ENCODE measurements at places on chromosomes 11 and 22.

DNA sequence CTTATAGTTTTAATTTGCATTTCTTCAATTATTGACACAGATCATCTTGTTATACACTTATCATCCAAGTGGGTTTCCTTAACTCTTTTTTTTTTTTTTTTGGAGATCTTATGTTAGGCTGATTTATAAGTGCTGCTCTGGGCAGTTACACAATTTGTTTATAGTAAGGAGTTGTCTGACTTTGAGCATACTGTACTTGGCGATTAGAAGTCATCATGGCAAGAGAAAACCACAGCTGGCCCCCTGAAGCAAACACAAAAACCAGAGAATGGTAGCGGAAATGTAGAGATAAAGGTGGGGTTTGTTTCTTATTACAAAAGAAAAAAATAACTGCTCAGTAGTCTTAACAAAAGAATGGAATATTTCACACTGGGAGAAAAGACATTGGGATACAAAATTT is 292.6 kb downstream of the SWAP70 start:
- no peak for DNase-seq

GRCh38 chr11:26828288-26828687 is 106.4 kb upstream of the SLC5A12 start:
- no peak for DNase-seq

- no peak for DNase-seq
These were observed 19.5 kb upstream of the TAB1 start for GRCh38 chr22:39379756-39380730.

DNA sequence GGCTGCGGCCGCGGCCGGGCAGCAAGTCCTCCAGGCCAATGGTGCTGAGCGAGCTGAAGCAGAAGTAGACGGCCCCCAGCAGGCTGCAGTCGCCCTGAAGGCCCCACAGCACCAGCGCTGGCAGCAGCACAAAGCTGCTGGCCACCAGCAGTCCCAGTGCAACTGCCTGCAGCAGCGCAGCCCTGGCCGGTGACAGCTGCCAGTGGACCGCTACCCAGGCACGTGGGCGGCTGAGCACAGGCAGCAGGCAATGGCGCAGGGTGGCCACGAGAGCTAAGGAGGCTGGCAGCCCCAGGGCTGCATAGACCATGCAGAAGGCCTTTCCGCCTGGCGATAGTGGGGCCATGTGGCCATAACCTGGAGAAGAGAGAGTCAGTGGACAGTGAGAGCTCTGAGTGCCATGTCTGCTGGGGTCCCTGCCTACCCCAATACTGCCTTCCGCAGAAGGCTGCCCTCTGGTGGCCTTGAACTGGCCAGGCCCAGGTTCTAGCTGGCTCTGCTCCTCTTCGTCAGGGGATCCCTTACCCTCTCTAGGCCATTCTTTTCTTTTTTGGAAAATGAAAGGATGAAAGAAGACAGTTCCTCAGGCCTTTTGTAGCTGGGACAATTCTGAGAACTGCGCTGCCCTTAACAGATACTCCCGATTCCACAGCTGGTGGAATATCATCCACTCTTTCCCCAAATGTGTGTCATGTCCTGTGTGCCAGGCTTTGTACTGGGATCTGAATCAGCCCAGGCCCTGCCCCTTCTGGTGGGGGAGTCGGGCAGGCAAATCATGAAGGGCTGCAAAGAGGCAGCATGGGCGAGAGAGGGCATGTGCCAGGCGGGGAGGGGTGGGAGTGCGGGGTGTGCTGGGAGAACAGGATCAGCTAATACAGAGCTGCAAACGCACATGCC is 1.8 kb downstream of the KCNK7 start:
- DNase-seq = no peak

- DNase-seq = no peak
These were observed 133.0 kb downstream of the SWAP70 start for GRCh38 chr11:9796854-9797253.

- DNase-seq = no peak
These were observed 125.7 kb upstream of the SNX19 start for GRCh38 chr11:131042041-131042390.

- DNase-seq = no peak
These were observed 31.4 kb upstream of the APOL5 start for GRCh38 chr22:35686298-35686697.

DNA sequence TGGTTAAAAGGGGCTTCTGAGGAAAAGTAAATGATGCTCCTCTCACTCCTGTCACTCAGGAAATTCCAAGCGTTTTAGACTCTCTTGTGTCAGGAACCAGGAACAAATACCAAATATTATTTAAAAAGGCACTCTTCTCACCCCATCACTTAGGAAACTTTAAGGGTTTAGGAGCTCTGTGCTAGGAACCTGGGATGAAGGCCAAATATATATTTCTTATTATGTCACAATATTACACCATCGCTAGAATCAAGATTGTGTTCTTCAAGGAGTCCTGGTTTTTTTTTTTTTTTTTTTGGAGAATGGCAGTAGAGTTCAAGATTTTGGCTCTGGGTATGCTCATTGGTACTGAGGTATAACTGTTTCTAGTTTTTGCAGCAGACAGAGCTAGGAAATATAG is 79.0 kb upstream of the HEPHL1 start:
- no peak for DNase-seq

GRCh38 chr11:10716543-10717259 is 23.1 kb upstream of the IRAG1 start:
- DNase-seq = no peak

- peak; percentile 28 for DNase-seq
These were observed 29.0 kb upstream of the PARVG start for GRCh38 chr22:44151676-44152075.

DNA sequence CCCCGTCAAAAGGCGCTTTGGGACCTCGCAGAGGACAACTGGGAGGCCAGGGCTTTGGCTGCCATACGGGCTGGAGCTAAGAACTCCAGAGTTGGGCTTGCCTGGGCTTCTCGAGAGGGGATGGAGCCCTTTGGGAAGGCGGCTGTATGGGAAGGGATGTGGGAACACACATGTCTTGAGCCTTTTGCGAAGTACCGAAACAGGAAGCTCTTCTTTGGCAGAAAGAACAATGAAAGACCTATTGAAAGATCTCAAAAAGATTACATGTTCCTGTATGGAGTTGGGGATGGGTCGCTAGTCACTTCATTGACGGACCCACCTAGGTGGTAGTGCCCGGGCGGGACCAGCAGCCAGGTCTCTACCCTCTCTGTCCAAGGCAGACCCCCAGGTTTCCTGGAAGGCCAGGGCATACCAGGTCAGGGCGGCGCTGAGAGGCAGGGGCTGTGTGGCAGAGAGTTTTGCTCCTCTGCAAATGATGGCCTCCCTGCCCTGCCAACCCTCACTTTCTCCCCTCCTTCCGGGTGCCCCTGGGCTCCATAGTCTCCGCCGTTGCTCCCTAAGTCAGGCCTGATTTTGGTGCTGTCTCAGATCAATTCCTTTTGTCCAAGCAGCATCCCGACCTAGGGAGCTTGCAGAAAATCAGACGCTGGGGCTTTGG is 1.0 kb downstream of the ST14 start:
- DNase-seq = no peak

GRCh38 chr11:90220391-90220790 is 2.5 kb downstream of the CHORDC1 start:
- no peak for DNase-seq

GRCh38 chr11:72303179-72303578 is 59.2 kb upstream of the PHOX2A start:
- no peak for DNase-seq

DNA sequence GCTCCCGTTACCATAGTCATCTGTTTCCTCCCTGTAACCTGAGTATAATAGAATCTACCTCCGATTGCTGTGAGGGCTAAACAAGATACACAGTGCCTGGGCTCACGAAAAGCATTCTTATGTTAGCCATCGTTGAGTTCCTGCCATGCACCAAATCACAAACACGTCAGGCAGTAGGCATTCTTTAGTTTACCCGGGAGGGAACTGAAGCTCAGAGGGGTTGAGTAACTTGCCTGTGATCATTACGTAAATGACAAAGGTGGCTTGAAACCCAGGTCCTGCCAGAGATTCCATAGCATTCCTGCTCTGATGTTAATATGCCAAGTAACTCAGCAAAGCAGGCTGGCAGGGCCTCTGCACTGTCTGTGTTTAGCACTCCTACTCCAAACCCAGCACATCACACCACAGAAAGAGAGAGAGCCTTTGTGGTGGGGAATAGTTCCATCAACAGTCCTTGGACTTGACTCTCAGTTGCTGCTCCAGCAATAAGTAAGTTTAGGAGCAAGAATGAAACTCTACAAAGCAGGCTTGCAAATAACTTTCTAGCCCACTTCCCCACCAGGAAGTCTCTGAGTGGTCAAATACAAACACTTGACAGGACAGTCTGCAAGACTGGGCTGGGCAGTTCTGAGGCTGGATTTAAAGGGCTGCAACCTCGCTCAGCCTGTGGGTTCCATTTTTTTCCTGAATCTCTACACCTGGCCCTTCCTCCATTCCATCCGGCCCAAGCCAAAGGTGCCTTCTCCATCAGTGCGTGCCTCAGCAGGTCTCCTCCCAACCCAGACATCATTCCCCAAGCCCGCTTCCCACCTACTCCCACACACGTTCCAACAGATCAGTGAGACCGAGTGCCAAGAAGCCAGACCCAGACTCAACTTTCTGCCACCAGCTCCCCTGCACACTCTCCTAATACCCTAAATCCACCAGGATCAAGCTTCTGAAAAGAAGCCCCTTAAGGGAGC is 1.1 kb downstream of the SCN2B start:
- no peak for DNase-seq

- DNase-seq = peak; percentile 72
These were observed 178.2 kb upstream of the TMEM45B start for GRCh38 chr11:129637473-129637872.

- no peak for DNase-seq
These were observed 7.6 kb upstream of the MCM5 start for GRCh38 chr22:35392357-35392756.

GRCh38 chr11:24225501-24225900 is 271.4 kb upstream of the LUZP2 start:
- DNase-seq = no peak

DNA sequence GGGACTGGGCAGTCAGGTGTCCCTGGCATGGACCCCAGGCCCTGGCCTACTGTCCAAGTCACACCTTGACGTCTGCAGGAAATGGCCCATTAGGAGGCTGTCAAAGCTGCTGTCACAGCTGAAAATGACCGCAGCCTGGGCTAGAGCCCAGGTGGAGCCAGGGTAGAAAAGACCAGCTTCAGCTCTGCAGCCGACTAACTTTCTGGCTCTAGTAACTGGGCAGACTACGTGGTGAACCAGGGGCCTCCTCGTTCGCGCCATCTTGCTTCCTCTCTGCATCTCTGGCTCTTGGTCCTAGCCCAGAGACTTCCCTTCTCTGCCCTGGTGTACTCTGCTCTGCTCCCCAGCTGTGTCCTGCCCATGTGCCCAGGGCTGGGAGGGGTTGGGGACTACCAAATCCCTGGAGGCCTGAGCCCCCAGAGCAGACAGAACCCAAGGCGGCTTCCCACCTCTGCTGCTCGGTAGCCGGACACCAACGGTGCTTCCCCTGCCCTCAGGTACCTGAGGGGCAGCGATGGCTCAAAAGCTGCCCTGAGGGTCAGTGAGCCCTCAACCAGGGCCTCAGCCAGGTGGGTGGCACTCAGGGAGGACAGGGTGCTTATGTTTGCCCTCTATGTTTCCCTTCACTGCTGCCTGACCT is 19.7 kb downstream of the SART1 start:
- no peak for DNase-seq

DNA sequence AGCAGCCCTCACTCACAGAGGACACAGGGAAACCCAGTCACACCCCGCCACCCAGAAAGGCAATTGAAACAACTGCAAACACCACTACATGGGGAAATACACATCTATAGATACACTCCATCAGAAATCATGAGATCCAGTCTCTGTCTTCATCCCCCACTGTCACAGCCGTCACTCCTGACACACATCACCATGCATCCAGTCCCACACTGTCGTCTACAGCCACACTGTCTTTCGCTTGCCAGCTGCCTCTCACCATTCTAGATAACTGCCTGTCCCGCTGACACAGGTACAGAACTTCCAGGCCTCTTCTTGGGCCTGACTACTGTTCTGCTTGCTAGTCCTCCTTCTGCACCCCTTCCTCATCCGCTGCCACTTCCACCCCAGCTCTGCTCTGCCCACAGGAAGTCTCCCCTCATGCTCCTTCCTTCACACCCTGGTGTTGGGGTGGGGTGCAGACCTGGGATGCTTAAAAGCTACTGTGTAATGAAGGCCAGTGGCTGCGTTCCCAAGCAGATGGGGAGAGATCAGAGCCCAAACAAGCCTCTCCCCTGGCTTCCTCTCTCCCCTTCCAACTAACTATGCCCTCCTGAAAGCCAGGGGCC is 42.6 kb downstream of the SLC22A12 start:
- DNase-seq = no peak

DNA sequence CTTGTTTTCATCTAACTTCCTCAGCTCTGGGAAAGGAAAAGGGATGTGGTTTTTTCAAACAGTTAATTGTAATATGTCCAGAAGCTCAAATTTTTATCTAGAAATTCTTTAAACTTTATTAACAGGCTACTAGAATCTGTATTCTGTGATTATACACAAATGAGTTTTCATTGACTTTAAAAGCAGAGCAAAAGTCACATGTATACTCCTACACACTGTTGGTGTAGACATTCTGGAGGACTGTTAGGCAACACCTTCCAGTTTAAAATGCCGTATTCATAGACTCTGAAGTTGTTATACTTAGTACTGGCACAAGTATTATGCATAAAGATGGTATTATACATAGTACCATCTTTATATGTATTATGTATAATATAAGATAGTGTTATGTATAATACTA is 64.9 kb downstream of the SPECC1L start:
- DNase-seq = no peak

GRCh38 chr11:130023204-130023603 is 20.6 kb upstream of the PRDM10 start:
- peak; percentile 90 for DNase-seq

GRCh38 chr11:122505304-122506006 is 150.1 kb upstream of the UBASH3B start:
- peak; percentile 44 for DNase-seq

DNA sequence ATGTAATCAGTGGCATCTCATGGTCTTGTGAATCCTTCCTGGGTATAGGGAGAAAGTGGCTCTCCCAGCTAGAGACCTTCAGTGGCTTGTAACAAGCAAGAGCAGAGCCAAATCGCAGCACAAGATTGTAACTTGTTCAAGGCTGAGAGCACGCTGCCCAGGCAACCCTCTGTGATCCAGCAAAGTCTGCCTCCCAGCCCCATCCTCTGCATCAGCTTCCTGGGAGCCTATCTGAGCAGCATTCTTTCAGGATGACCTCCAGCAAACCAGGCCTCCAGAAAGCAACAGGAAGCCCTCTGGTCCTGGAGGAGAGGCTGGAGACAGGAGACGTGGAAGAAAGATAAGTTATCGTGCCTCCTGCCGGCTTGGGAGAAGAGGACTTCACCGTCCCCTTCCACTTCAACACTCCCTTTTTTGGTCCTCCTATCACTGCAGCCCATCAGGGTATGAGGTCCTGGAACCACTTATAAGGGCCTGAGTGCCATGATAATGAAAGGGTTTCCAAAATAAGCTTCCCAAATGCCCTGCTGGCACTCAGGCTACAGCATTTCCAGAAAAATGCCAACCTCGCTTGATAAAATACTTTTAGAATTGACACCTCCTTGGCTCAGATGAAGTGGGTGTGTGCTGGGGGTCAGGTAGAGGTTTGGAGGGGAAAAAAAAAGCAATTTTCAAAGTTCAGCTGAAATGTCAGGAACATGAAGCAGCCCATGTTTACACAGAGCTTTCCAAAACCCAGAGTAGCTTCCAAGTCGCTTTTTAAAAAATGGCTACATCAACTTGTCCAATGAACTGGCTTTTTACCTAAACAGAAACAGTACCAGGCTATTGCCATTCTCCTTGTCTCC is 80.2 kb downstream of the PLEKHA7 start:
- no peak for DNase-seq

GRCh38 chr22:22694106-22694505 is 49.7 kb downstream of the GGTLC2 start:
- DNase-seq = no peak

GRCh38 chr11:119729951-119730613 is 1.1 kb upstream of the NECTIN1 start:
- no peak for DNase-seq
